GM23248 (cell line): ENCODE measurements at places on chromosomes 1 and 21. TPM values are rescaled to one million over a fixed set of nuclear protein-coding genes. Genes with fewer than 3 reads are reported as not detected.

The CYB5RL gene
- total RNA-seq = 2.5 and 4.9 TPM in 2 replicates

The FCRL1 gene
- total RNA-seq = not detected in 2 replicates

The TMEM69 gene
- 7.8 and 30.3 TPM in 2 replicates for total RNA-seq

The KIF14 gene
- 5.1 and 5.4 TPM in 2 replicates for total RNA-seq

The TIAM1 gene
- total RNA-seq = 7.6 and 13.2 TPM in 2 replicates

The KCND3 gene
- total RNA-seq = 0.13 and 0.22 TPM in 2 replicates

The PRMT6 gene
- 17.8 and 25.9 TPM in 2 replicates for total RNA-seq

The RXFP4 gene
- not detected in 2 replicates for total RNA-seq

The NOS1AP gene
- not detected in 2 replicates for total RNA-seq

The PDXK gene
- total RNA-seq = 67.5 and 68.0 TPM in 2 replicates

- no peak for DNase-seq
Measured at GRCh38 chr1:197904126-197904787, 1.8 kb downstream of the C1orf53 start.

DNA sequence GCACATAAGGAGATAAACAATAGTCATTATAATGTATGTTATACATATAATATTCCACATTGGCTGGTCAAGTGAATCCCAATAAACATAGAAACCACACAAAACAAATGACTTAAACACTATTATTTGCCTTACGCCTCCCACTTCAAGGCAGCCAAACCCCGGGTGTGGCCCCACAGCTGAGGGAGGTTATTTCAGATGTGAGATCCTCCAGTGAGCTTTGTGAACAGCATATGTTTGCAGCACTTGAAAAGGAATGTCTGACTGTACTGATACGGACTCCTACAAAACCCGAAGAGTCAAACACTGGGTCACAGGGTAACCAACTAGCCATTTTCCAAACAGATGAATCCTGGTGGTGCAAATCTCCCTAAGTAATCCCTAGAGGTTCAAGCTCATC is 27.1 kb upstream of the DISP1 start:
- peak; percentile 45 for DNase-seq

GRCh38 chr1:168421399-168422004 is 122.3 kb downstream of the XCL2 start:
- DNase-seq = no peak

- no peak for DNase-seq
Measured at GRCh38 chr1:26257222-26257621, 22.7 kb upstream of the SH3BGRL3 start.

DNA sequence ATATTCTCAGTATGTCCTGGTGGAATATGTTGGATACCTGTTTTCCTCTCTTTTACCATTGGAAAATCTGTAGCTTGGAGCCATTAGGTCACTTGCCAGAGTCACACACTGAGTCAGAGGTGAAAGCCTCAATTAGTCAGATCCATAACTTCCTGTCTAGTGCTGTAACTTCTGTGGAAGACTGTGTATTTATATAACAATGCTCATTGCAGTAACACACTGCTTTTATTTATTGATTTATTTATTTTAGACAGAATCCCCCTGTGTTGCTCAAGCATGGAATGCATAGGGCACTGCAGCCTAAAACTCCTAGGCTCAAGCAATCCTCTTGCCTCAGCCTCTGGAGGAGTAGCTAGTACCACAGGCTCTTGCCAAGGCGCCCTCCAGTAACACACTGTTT is 1.3 kb upstream of the DOCK7 start:
- peak; percentile 89 for DNase-seq

DNA sequence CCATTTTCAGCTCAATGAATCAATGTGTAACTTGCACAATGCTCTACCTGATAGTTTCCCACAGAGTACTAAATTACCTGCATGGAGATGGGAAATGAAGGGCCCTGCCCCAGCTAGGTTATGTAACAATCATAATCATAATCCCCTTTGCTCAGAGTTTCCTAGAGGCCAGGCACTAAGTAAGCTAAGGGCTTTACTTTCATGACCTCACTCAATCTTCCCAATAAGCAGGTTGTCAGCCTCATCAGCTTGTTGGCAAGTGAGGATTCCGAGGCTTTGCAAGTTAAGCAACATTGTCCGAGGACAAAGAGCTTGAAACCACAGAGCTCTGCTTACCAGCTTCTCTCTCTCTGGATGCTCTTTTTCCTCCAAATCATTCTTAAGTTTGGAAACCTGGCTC is 64.1 kb upstream of the NTPCR start:
- DNase-seq = no peak

DNA sequence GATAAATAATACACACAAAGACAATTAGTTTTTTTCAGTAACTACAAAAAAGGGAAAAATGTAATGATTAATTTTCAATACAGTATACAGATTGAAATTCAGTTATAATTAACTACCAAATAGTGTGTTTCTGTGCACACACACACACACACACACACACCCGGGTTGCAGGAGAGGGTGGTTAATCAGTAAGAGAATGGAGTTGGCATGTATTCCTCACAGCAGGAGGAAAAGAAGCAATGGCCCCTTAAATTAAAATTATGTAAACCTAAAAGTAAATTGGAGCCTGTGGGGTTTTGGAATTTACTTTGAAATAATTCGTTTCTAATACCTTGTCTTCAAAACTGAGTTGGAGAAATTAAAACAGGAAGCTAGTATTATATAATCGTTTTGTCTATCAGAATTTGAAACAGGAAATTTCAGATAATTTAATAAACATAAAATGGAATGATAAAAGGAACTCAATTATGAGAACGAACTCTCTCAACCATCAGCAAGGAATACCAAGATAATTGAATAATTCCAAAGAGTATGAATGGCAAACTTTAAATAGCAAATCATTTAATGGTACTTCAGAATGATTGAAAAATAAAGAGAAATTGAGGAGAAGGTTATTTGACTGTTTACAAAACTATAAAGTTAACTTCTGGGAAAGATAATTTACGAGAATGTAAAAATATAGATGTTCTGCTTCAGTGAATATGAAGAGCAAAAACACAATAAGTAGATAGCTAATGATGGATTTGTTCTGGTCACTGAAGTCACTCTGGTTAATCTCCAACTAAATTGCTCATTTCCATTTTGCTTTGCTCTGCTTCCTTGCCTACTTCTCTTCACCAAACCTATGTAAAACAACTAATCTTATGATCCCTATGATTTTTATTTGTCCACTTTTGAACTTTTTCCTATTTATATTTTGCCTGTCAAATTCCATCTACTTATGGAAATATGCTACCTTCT is 547.9 kb upstream of the ZP4 start:
- DNase-seq = no peak

GRCh38 chr1:216945538-216946080 is 222.4 kb upstream of the ESRRG start:
- DNase-seq = no peak

GRCh38 chr1:209534496-209535250 is 48.8 kb upstream of the CAMK1G start:
- no peak for DNase-seq

- DNase-seq = no peak
Measured at GRCh38 chr21:35791541-35792325, 268.6 kb downstream of the SETD4 start.

GRCh38 chr1:3026581-3027391 is 5.5 kb downstream of the ACTRT2 start:
- DNase-seq = no peak

- DNase-seq = peak; percentile 89
Measured at GRCh38 chr1:233613252-233614172, at the start of gene KCNK1. Gene KCNK1, plus strand, starts transcription at chr1:233614106. Its CDS starts 66 bp downstream, at chr1:233614172.

DNA sequence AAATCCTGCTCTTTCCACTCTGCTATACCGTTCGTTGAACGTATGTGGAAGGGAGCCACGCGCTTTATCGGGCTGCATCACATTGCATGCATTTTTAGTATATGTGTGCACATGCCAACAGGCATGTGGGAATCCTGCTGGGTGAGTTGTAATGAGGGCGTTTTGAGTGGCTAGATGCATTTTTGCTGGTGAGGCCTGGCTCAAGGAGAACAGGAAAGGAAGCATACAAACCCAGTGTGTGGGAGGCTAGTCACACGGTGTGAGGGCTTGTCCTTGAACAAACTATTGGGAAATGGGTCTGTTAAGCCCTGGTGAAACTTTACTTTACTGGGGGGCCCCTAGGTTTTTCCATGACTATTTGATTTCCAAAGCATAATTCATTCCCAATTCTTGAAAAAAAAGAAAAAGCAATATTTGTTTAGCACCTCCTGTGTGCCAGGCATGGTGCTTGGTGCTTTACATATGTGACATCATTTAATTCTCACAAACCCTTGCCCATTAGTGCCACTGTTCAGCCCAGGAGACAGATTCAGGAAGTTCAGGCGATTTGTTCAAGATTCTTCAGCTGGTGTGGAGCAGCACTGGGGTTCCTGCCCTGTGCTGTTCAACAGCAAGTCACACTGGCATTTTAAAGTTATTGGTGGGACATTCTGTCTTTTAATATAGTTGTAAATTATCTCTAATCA is 25.6 kb upstream of the JUN start:
- peak; percentile 91 for DNase-seq

DNA sequence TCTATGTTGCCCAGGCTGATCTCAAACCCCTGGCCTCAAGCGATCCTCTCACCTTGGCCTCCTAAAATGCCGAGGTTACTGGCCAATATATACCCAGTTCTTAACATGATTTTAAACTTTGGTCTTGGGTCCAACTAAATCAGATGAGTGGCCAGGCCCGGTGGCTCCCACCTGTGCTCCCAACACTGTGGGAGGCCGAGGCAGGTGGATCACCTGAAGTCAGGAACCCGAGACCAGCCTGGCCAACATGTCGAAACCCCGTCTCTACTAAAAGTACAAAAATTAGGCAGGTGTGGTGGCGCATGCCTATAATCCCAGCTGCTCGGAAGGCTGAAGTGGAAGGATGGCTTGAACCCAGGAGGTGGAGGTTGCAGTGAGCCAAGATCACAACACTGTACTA is 29.6 kb downstream of the TOMM20 start:
- no peak for DNase-seq

GRCh38 chr1:100229681-100230443 is 19.8 kb downstream of the DBT start:
- DNase-seq = no peak

DNA sequence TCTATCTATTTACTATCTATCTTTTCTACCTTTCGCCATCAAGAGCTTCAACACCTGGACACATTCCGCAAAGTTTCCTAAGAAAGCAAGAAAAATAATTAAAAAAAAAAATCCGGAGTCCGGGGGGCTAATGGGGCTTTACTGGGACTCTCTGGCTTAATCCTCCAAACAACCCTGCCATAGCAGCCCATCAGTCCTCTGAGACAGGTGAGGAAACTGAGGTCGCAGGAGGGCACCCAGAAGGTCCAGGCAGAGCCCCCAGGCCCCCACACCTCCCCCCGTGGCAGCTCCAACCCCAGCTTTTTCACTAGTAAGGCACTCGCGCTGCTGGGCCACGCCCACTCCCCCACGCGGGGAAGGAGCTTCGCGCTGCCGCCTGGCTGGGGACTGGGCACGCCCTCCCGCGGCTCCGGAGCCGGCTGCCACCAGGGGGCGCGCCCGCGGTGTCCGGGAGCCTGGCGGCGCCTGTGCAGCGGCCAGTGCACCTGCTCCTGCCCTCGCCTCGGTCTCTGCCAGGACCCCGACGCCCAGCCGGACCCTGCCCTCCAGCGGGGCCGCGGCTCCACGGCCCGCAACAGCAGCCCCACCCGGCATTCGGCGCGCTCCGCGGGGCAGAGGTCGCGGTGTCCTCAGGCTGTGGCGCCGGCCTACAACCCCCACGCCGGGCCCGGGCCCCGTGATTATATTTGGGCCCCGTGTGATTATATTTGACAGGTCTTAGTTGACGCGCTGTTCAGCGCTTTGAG is 54.1 kb upstream of the SAMD11 start:
- DNase-seq = peak; percentile 73

- no peak for DNase-seq
Measured at GRCh38 chr1:183375381-183375780, 42.8 kb downstream of the NMNAT2 start.

DNA sequence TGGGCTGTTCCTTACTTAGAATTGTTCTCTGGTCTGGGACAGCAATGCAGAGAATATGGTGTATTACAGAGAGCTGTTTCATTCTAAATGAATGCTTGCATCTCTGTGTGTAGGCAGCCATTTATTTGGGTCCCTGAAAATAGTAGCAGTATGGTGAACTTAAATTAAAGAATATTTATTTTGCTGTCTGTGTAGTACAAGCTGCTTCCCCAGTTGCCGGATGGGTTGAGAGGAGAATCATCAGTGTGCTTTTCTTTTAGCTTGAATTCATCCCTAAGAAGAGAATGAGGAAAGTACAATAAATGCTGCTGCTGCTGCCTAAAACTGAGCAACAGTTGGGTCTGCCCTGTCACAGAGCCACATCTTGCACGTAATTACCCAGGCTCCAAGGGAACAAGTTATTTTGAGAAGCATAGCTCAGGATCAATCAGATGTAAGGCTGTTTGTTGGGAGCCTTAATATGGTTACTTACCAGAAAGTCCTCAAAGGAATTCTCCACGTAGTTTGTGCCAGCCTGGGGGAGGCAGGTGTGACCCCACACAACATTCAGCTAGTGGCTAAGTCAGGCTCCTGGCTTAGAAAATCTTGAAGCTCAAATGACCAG is 16.6 kb downstream of the ACTN2 start:
- DNase-seq = no peak

- peak; percentile 63 for DNase-seq
Measured at GRCh38 chr1:93905734-93906133, 3.5 kb downstream of the GCLM start.

DNA sequence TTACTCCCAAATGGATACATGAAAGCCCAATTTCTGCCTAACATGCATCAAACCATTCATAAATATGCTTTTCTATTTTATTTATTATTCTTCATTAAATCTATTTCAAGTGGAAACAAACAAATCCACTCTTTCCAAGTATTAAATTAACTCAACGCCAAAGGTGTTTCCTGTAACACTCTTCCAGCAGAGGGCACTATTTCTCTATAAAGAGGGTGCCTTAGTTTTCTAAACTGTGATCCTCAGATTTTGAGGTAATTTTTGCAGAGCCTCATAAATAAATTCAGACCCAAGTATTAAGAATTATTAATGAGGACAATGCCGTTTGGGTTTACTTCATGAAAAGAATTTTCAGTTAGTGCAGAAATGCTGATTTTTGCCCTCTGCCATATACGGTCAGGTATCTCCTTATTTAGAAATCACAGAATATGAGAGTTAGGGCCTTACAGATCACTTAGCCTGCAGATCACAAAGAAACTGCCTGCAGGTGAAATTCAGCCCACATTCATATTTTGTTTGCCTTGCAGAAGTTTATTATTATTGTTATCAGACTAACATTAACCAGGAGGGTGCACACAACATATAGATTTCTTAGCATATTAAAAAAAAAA is 40.1 kb upstream of the MYSM1 start:
- DNase-seq = peak; percentile 86

- DNase-seq = no peak
Measured at GRCh38 chr1:71668065-71668464, 587.2 kb upstream of the ZRANB2 start.
